ENCODE measurements at places on chromosomes 2 and 18.

- no peak for DNase-seq
Measured at GRCh38 chr2:26507088-26507487, 29.2 kb upstream of the OTOF start.

DNA sequence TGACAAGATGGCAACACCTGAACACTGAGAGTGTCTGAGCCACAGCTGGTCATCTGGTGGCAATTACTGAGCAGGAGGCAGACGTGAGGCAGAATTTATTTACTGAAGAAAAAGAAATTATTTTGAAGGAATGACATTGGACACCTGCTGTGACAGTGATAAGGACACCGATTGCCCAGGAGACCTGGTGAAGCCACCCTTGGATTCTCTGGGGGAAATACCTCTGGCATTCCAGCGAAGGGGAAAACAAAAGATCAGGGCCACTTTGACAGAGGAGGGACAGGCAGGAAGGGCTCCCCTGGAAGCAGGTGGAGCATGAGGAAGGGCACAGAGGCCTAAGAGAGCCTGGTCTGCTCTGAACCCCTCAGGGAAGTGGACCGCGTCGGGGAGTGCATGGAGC lies 85.4 kb upstream of the ALPP start:
- DNase-seq = no peak

DNA sequence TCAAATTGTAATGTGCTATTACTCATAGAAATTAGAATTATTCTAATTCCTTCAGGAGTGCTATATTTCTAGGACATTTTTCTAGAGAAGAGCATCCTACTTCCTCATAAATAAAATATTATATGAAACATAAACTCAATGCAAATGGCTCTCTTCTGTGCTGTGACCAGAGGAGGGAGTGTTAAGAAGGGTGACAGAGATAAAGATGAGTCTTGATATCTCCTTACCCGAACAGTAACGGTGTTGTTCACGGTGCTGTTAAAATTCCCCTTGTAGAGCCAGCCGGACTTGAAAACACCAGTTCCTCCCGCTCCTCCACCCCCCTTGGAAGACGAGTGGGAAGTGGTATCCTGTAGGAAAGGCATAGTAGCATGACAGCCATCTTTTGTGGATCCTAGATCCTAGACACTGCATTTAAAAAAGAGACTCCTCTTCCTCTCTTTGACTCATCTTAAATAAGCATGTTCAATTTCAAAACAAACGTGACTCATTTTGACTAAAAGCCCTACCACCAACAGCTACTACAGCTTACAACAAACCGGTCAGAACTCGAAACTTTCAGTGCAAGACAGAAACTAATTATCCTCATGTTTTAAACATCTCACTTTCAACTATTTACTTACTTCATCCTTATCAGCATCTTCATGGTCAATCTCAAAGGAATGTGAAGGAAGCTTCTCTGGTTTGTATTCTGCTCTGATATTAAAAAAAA lies 156.3 kb downstream of the DOCK10 start:
- DNase-seq = peak; percentile 63

DNA sequence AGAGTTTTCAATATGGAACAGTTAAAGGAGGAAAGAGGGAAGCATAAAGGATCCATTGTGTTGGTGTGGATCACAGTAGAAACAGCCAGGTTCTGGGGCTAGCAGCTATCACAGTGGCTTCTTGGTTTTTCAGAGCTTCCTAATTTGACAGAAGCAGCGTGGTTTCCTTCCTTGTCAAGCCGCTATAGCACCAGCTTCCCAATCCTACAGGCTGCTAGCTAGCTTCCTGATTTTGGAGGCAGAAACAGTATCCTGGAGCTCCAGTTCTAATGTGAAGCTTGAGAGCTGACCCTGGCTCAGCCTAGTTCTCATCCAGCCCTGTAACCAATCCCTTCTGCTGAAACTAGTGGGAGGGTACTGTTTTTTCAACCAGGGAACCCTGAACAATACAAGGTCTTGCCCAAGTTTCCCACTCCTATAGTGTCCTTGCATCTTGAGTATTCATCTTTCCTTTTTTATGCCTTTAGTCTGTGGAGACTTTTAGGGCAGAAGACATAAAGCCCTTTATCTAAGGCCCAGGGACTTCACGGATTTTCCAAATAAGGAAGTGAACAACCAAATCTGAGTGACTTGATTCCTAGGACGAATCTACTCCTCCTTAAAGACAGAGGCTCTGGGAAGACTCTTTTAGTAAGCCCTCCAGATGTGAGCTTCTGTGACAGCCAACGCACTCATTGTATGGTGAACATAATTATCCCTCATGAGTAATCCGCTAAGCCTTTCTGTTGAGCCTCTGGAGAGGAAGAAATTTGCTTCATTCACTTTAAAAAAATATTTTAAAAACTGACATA lies 33.8 kb downstream of the CCDC93 start:
- DNase-seq = peak; percentile 34

DNA sequence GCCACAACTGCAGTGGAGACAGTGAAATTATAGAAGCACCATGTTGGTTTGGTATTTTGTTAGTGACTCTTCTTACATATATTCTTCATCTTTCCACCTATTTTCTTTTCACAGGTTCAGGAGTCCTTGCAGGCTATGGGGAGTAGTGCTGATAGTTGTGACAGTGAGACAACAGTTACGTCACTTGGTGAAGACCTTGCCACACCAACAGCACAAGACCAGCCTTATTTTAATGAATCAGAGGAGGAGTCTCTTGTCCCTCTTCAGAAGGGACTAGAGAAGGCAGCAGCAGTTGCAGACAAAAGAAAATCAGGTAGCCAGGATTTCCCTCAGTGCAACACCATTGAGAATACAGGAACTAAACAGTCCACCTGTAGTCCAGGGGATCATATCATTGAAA lies 23.6 kb downstream of the ITPRID2 start:
- DNase-seq = no peak

- no peak for DNase-seq
Measured at GRCh38 chr2:234823196-234823876, 128.5 kb upstream of the SH3BP4 start.

GRCh38 chr2:216989340-216990129 lies 129.7 kb upstream of the TNP1 start:
- no peak for DNase-seq

DNA sequence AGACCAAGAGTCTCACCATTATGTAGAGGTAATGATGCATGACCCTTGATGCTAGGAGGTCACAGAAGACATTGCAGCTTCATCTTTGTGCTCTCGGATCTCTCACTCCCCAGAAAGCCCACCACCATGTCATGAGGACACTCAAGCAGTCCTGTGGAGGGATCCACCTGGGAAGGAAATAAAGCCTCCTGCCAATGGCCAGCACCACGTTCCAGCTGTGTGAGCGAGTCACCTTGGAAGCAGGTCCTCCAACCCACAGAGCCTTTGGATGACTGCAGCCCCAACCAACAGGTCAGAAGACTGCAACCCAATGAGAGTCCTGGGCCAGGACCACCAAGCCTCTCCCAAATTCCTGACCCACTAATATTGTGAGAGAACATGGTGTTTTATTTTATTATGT lies 38.4 kb downstream of the CYP26B1 start:
- no peak for DNase-seq

DNA sequence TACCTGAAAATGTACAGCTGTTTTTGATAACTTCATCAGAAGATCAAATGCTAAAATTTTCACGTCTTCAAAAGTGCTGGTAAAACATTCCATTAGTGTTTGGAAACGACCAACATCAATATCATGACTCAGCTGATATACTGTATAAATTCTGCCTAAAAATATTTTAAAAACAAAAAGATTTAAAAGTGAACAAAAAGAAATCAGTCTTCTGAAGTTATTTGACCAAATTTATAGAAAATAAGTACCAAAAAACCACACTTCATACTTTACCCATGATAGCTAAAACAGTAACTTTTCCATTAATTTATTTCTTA lies 35.6 kb downstream of the THADA start:
- DNase-seq = no peak

DNA sequence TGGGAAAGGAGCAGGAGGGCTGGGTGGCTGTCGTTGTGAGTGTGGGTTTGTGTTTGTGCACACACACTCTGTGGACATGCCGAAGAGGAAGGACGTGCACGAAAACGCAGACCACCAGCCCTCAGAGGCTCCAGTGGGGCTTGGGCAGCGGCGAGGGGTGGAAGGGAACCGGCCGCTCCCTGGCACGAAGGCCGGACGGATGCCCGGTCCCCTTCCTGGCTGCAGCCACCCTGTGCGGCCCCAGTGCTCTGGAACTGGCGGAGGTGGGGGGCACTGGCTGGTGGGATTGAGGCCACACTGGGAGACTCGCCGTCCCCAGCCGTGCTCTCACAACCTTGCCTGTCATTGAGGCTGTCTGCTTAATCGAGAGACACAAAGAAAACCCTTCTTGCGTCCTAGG lies 852.6 kb upstream of the SALL3 start:
- DNase-seq = no peak

DNA sequence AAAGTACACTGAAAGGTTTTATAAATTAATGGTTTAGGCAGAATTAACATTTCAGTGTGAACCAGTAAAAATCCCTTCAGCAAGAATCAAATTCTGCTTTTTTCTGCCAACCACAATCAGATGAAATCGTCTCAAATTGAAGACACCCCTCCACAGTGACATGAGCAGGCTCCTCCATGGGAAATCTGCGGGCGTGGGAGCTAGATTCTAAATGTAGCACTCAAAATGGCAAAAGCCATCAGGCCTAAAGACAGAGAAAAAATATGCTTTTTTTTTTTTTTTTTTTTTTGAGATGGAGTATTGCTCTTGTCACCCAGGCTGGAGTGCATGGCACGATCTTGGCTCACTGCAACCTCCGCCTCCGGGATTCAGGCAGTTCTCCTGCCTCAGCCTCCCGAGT lies 55.8 kb upstream of the MRPS9 start:
- no peak for DNase-seq

DNA sequence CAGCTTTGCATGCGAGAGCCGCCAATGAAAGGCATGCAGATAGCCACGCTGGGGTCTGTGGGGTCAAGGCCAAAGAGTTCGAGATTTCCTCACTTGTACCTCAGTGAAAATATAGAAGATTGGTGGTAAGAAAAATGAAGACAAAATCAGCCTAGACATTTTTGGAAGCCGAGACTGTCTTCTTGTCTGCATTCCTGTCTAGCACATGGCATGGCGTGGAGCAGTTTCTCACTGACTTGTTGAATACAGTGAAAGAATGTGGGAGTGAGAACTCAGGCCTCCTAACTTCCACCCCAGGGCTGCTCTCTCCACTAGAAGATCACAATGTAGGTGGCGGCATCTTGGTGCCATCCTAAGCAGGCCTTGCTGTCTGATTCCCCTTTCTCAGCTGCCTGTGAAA lies 740.8 kb upstream of the HS6ST1 start:
- no peak for DNase-seq

DNA sequence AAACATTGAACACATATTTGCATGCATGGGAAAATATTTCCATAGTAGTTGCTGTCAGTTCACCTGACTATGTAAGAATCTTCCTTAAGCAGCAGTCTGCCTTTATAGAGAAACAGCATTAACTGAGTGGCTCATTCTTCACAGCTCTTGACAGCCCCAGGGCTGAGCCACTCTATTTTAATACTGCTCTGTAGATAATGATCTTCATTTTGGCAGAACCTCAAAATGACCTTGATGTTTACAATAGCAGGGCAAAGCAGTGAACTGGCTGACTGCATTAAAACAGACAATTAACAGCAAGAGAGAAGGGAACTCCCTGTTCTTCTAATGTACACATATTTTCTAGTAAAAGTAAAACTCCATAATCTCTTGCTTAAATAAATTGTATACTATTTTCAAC lies 580.6 kb upstream of the SOX11 start:
- DNase-seq = no peak

GRCh38 chr2:73870084-73870483 lies 22.7 kb upstream of the ACTG2 start:
- DNase-seq = no peak

DNA sequence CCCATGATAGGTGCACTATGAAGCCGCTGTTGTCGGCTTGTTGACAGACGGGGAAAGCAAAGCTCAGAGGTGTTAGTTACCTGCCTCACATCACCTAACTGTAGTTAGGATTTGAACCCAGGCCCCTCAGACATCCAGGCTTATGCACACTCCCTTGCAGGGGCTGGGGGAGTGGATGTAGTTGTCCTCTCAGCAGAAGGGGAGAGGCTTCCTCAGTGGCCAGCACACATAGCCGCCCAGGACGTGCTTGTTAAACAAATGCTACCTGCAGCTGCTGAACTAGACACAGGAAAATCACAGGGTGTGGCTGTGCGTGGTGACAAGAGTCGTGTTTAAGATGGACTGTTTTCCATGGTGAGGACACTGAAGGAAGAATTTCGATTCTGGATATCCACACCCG lies 39.2 kb downstream of the GREB1 start:
- no peak for DNase-seq

GRCh38 chr2:121297217-121297830 lies 12.3 kb upstream of the TFCP2L1 start:
- DNase-seq = peak; percentile 36

GRCh38 chr2:126669772-126670171 lies 13.8 kb downstream of the GYPC start:
- no peak for DNase-seq
